ENCODE measurements at places on chromosomes 1 and 21.

DNA sequence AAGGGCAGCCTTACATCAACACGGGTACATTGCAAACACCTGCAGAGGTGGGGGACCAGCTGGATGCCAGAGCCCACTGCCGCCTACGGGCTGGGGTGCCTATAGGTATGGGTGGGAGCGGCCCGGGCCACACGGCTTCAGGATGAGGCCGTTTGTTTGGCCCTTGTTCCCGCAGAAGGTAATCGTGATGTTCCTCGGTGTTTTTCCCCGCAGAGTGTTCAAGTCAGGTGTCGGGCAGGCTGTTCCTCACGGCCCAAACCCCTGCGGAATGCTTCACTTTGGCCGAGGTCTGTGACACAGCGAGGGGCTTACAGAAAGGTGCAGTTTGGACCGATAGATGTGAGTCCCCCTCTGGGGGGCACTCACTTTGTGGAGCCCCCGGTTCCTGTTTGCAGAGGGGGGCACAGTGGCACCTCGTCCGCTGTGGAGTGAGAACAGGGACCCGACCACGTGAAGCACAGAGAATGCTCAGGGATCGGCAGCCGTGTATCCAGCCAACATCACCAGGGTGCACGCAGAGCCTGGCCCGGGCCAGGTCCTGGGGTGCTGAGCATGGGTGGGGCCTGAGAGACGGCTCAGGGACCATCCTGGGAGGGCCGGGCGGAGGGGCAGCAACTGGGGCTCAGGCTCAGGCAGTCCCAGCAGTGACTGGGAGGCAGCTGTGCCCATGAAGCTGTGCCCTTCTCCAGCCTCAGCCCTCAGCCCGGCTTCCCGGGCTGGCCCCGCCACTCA, 453 bp upstream of the TTLL10 start:
- DNase-seq = no peak

DNA sequence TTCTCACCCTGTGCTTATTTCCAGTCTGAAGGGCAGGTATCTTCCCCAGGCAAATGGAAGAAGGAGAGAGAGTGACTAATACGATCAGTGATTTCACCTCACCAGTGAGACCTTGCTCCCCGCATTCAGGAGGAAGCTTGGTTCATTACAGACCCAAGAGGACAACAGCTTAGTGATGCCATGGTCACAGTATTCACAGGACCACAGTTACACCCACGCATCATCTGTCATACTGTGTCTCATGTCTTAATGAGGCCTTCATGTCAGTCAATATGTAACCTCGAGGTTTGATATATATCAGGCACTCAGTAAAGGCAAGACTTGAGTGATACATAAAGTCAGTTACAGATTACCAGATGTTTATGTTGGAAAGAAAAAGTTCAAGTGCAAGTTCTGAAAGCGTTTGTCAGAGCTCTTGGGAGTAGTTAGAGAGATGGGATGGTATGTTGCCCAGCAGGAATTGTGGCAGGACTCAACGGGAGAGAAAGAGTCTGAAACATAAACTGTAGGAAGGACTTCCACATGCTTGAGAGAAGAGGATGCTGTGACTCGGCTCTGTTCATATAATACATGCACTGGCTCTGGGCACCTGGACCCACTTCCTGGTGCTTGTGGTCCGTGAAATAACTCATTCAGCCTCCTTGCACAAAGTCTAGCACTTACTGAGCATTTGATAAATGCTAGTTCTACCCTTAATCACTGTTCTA, 33.3 kb downstream of the GNPAT start:
- no peak for DNase-seq

GRCh38 chr1:91791691-91792488, 94.1 kb downstream of the TGFBR3 start:
- DNase-seq = no peak

- DNase-seq = no peak
Measured at GRCh38 chr1:111139324-111139955, 453 bp downstream of the DRAM2 start.

DNA sequence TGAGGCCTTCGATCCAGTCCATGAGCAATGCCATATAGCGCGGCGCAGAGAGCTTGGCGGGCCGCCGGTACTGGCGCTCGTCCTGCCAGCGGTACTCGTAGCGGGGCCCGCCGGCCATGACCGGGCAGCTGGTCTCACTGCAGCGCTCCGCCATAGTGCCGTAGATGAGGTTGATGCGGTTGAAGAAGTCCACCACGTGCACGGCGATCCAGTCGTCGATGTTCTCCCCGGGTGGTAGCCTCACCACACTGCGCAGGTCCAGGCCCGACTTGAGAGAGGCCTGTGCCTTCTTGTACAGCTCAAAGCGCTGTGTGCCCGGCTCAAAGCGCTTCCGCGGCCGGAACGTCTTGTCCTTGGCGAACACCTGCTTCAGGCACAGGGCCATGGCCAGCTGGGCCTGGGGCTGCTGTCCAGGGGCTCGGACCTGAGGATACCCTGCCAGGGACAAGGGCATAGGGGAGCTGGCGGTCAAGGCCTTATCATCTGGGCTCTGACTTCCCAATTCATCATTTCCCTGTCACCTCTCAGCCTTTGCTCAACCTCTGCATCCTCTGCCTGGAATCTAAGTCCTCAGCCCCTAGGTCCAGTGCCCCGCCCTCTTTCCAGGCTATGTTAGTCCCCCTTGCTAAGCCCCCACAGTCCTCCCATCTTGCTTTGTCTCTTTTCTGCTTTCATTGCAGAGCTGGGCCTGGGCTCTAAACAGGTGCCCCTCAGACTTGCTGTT, 3.5 kb downstream of the MOB3C start:
- no peak for DNase-seq

DNA sequence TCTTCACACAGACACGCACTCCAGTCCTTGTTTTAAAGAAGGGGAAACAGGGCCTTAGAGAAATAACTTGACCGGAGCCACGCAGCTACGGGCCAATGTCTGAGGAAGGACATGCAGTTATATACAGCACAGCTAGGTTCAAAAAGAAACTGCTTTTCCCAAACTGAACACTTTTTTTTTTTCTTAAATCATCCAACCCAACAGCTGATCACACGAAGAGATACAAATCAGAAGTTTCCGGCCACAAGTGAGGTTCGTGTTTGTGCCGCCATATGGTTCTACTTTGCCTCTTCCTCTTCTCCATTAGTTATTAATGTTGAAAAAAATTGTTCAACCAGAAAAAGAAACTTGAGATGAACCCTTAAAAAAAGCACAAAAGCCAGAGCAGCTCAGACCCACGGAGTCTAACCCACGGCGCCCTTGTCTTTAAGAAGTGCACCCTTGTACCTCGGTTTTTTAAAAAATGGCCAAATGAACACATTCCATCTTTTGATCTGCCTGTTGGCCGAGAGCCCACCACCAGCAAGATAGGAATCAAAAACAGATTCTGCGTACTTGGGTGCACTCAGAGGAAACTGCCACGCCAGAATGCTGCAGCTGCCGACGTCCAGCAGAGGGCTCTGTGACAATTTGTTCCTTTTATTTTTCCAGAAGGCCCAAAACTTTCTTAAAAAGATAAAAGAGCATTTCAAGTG, 78.9 kb downstream of the SLC66A1 start:
- peak; percentile 22 for DNase-seq

DNA sequence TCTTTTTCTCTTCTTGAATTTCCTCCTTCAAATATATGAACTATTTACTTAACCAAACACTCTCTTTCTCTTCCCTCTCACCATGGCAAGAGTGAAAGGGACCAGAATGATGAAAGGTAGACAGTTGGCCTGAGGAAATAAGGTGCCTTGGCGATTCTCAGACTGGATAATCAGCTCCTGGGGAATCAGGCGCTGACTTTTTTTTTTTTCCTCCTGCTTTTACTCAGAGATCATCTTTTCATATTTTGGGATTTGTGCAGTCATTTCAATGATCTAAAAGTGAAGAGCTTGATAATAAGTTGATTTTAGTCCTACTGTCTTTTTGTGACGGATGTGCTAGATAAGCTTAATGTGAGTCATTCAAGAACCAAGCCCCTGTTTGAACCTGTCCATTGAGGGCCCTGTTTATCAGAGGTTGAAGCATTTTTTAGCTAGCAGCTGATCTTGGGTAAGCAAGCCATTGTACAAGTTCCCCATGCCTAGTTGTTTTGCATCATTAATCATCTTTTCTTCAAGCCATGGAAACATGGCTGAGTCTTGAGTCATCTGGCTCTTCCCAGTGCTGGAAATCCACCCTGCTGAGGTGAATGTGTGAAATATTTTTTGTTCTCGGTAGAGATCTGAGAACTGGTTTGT, 40.8 kb downstream of the ITSN1 start:
- peak; percentile 30 for DNase-seq
